Muscle of leg (tissue), 16 donors: ENCODE measurements at places on chromosomes 5 and 9. TPM values are rescaled to one million over a fixed set of nuclear protein-coding genes. Genes with fewer than 3 reads are reported as not detected.

Gene SPINK6
- not detected for polyA plus RNA-seq

Gene SIT1
- polyA plus RNA-seq: 0.40 TPM

Gene DND1
- polyA plus RNA-seq: not detected

Gene MARCHF11
- 0.33 TPM for polyA plus RNA-seq

Gene RPP25L
- polyA plus RNA-seq: 20.4 TPM

Gene FAM221B
- polyA plus RNA-seq: 0.21 TPM

Gene CDK5RAP2
- polyA plus RNA-seq: 50.7 TPM

Gene ANXA2R
- 0.69 TPM for polyA plus RNA-seq
